Spleen (tissue), 13 donors: ENCODE measurements at places on chromosomes 5 and 9. TPM values are rescaled to one million over a fixed set of nuclear protein-coding genes. Genes with fewer than 3 reads are reported as not detected.

The PTGR1 gene
- polyA plus RNA-seq, result 4.1 TPM

The NACC2 gene
- 2.1 TPM for polyA plus RNA-seq

The CAMK2A gene
- 0.10 TPM for polyA plus RNA-seq

The FYB1 gene
- 23.3 TPM for polyA plus RNA-seq

The FGD3 gene
- 37.6 TPM for polyA plus RNA-seq
